Brain (organoid and tissue), 16 donors: ENCODE measurements at places on chromosomes 7 and 10.

GRCh38 chr7:116230191-116231005 lies 20.1 kb downstream of the TES start:
- DNase-seq, result no peak

DNA sequence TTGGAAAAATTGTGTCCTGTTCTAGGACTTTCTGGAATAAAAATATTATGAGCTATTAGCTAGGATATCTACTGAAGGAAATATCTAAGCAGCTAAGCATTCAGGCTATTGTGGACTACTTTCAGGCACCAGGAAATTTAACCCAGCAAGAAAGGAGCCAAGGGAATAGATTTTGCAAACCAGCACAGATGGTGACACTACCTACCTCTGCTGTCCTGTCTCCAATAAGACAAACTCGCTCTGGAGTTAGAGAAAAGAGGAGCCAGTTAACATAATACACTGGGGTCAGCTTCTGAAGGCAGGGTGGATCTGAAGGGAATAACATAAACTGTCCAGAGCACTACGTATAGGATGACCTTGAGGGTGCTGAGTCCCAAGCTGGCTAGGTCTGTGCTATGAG lies 223.7 kb upstream of the PRSS58 start:
- peak; percentile 8 for DNase-seq

- DNase-seq, result no peak
Measured at GRCh38 chr10:34119456-34119855, 695.6 kb downstream of the PARD3 start.

DNA sequence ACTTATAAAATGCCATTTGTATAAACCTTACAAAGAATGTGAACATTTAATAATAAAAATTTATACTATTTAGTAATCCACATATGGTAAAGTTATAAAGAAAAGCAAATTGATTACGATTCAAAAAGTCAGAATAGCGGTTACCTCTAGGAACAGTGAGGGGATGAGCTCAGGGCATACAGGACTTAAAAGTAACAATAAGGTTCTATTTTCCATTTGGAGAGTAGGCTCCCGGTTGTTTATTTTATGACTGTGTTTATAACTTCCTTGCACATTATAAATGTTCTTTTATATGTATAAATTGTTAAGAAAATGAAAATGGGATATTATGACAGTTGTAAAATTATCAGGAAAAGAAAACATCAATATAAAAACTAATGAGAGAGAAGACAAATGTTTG lies 135.7 kb downstream of the AVL9 start:
- DNase-seq, result no peak

DNA sequence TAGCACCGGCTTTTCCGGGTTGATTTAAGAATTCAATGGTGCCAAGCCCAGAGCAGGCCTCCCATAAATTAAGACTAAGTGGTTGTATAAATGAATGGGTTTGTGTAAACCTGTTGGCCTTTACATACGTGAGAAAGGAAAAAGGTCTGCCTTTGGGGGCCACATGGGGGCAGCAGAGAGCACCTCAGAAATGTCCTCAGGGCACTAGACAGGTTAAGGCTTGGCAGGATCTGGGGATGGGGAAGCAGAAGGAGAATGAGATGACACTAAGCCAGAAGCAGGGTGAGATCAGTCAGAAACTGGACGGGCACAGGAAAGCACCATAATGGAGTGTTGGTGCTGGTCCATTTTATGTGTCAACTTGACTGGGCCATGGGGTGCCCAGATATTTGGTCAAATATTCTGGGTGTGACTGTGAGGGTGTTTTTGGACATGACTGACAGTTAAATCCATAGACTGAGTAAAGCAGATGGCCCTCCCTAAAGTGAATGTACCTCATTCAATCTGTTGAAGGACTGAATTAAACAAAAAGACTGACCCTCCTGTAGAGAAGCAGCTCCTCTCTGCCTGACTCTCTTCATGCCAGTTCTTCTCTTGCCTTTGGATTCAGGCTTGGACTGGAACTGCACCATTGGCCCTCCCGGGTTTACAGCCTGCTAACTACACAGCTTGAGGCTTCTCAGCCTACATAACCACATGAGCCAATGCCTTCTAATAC lies 58.9 kb downstream of the FRMPD2 start:
- no peak for DNase-seq

GRCh38 chr7:3520206-3520605 lies 219.2 kb downstream of the SDK1 start:
- no peak for DNase-seq

DNA sequence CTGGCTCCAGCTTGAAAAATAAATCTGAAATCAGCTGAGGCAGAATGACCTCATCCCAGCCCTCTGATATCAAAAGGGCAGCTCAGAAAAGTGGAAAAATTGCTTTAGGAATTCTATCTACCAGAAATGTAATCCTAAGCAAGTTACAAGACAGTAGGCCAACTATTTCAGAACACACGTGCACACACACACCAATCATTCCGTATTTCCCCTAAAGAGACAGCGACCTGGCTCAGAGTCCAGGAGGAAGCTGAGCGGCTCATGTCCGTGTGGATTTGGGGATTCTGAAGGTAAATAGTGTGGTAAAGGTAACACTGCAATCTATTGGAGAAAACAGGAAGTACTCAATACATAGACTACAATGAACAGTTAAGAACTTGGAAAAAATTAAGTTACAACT lies 288.2 kb downstream of the CALN1 start:
- DNase-seq, result no peak

DNA sequence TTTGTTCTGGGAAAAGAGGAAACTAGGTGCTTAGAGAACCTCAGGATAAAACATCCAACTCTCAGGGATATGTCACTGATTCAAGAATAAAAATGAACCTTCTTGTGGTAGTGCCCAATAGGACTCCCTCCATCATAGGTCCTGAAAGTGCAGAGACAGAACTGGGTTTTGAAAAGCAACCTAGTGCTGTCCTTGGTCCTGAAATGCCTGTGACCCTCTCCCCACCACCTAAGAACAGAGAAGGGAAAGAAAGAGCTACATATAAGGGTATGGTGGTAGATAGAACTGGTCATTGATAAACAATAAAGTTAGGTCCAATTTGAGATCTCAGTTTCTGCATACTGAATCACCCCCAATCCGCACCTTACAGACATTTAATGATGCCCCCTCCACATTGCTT lies 953.3 kb downstream of the XPNPEP1 start:
- DNase-seq, result no peak

DNA sequence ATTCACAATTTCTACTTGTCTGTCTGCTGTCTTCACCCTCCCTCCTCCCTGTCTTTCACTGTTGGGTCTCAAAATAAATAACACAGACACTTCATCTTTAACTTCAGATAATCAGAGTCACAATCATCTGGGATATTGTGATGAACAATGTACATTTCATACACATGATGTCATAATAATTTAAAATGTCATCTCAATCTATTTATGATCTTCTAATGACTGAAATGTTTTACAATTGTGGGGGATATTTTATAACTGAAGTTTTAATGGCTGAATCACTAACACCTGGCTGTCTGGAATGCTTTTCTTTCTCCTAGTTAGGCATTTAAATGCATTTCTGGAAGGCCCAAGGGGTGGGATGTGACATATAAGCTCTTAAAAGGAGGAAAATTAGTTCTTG lies 859.8 kb downstream of the LRMDA start:
- DNase-seq, result no peak

DNA sequence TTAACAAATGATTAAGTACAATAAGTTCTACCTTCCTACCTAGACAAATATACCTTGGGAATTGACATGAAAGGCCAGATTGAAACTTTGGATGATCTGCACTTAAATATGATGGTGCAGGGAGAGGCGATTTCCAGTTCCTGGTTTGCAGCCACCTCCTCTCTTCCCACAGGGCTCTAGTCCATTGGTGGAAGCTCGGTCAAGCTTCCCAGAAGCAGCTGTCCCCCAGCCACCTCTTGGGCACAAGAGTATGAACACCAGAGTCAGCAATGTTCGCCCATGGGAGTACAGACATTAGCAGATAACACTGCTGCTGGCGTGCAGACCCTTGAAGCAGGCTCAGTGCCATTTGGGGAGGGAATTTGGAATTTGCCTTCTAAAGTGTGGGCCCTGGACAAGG lies 1.5 kb upstream of the CPVL start:
- DNase-seq, result no peak

- DNase-seq, result no peak
Measured at GRCh38 chr7:15504351-15504750, 57.5 kb downstream of the AGMO start.

DNA sequence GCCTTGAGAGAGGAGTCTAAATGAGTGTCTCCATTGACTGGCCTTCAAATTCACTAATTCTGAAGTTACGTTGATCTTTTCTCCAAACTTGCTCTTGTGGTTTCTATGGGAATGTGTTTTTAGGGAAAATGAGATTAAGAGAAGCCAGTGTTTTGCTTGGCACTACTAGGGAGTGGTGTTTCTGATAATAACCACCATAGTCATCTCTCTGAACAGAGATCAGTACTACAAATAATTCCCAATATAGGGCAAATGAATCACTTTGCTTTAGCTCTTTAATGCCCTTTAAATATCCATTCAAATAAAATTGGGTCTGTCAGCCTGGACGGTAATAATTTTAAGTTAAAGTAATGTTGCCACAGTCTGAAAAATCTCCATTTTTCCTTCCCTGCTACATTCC lies 90.8 kb downstream of the NRF1 start:
- no peak for DNase-seq

- no peak for DNase-seq
Measured at GRCh38 chr10:52479567-52479966, 165.5 kb downstream of the DKK1 start.
